ENCODE measurements at places on chromosomes 2 and 18.
A peak's percentile ranks its signal among the peaks of the same experiment; 100 is the strongest.

DNA sequence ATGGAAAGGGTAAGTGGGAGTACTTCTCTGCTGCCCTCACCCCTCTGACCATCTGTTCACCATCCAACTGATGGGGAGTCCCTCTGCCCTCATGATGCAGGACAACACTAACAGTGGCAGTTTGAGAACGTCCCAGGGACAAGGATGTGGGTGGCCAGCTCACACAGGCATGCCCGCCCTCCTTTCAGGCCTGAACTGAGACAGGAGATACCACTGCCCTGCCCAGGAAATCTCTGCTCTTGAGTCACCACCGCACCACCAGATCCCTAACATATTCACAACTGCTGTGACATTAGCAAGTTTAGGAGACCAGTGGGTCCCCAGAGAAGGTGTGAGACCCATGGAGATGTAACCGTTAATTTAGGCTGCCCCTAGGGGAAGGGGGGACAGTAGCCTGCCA is 66.2 kb downstream of the TRAPPC8 start:
- DNase-seq, result no peak

- no peak for DNase-seq
These were observed 41.2 kb downstream of the COMMD1 start for GRCh38 chr2:61946666-61947065.

- no peak for DNase-seq
These were observed 28.2 kb upstream of the ATG16L1 start for GRCh38 chr2:233223059-233223894.

DNA sequence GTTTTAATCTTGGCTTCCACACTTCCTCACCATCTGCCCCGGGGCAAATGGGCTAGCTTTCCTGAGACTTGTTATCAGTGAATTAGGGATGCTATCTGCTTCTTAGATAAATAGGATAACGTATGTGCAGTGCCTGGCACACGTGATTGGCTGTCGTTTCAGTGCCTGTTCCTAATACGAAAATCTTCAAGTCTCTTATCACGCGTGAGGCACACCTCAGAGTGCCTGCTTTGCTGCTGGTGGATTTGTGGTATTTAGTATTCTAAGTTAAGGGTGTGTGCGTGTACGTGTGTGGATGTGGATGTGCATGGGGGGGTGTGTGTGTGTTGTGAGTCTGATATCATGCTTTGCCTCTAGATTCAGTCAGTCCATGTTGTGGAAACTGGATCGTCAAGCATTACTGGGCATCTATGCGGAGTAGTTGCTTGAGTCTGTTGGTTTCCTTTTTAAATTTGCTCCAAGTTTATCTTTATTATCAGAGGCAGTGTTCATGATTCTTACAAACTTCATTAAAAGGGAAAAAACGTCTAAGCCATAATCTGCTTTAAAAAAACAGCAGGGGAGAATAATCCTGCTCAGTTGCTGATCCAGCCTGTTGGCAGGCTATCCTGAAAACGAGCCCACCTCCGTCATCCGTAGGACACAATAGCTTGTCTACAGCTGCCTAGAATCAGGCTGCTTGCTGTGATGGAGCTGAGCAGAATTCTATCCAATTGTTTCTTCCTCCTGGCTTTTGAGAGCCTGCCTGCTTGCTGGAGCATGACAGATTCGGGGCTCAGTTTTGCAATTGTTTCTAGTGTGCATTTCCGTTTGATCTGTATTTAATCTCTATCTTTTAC is 6.6 kb downstream of the SH3RF3 start:
- no peak for DNase-seq

- no peak for DNase-seq
These were observed 127.9 kb upstream of the SH3BP4 start for GRCh38 chr2:234823877-234824376.

- no peak for DNase-seq
These were observed 1367.2 kb upstream of the CELF4 start for GRCh38 chr18:38932752-38933151.

DNA sequence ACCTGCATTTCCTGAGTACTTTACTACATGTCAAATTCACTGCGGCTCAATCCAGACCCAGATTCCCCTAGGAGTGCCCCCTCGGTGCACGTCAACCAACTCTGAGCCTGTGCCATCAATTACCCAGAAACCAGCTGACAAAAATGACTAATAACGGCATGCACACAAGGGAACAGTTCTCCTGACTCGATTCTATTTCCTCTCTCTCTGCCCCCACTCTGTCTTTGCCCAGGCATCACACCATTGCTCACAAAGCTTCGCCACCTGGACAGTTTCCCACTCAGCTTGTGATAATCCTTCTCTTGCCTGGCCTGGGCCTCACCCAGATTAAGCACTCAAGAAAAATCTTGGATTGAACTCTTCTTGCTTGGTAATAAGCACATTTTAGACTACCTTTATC is 115.3 kb upstream of the NDUFV2 start:
- no peak for DNase-seq

GRCh38 chr2:233928594-233929351 is 11.6 kb downstream of the TRPM8 start:
- no peak for DNase-seq

DNA sequence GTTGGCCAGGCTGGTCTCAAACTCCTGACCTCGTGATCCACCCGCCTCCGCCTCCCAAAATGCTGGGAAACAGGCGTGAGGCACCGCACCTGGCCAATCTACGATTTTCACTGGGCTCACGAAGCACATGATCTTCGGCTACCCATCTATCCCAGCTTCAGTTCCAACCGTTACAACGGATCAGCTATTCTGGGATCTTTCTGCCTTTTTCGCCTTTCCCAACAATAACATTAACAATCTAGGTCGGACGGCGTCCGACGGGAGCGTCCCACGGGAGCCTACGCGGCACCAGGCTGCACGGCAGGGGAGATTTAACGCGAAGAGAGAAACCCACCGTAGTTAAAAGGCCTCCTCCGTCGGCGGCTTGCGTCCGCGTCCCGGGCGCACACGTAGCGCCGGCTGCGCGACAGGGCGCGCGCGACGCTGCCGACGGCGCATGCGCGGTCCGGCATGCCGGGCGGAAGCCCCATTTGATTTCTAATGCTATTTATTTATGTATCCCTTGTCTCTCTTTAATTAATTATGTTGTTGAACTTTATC is at the start of gene MSL3B:
MSL3B (minus strand) TSS at position 394 of the 540 bp plus-strand sequence.
- peak; percentile 14 for DNase-seq

DNA sequence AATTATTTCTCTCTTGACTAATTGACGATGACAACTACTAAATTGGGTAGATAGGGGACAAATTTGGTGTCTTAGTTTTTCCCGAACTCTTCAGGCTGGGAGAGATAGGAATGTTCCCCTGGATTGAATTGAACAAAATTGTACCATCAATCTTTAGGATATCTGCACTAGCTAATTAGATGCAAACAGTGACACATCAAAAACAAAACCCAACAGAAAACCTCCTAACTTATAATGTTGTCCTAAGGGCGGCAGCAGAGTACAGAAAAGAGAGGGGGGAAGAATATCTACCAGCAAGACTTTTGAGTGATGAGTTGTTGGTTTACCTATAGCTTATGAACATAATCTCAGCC is 342.9 kb downstream of the INSIG2 start:
- no peak for DNase-seq

DNA sequence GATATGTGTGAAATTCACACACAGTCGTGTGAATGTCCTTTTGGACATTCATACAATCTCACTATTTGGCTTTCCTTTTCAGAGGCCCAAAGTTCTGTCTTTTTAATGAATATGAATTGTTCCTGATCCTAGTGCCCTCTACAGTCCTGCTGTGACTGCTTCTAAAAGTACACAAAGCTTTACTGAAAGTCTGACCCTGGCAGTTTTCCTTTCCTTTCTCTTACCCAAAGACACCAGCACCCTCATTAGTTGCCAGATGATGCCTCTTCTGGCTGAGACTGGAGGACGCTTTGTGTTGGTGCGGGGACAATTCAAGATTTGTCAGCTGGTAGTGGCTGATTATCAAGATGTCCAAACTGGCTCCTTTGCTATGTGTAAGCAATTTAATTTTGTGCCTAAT is 81.8 kb upstream of the CDCA7 start:
- no peak for DNase-seq

DNA sequence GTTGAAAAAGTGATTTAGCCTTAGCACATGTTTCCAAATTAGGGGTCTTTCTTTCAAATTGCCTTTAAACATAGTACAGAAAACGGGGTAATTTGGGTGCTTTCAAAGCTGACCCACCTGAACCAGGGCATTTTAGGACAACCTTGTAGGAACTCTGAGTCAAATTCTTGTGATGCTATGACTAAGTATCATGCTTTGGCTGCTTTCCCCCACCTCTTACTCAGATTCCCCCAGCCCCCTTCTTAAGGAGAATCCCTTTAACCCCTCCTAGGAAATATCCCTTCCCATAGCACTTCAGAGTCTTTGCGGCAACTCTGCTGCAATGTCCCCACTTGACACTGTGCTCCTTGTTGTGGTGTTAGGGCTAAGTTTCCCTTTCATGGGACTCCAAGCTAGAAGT is 18.6 kb upstream of the KLF7 start:
- no peak for DNase-seq

GRCh38 chr18:58359620-58360019 is 269.3 kb downstream of the ALPK2 start:
- DNase-seq, result no peak

DNA sequence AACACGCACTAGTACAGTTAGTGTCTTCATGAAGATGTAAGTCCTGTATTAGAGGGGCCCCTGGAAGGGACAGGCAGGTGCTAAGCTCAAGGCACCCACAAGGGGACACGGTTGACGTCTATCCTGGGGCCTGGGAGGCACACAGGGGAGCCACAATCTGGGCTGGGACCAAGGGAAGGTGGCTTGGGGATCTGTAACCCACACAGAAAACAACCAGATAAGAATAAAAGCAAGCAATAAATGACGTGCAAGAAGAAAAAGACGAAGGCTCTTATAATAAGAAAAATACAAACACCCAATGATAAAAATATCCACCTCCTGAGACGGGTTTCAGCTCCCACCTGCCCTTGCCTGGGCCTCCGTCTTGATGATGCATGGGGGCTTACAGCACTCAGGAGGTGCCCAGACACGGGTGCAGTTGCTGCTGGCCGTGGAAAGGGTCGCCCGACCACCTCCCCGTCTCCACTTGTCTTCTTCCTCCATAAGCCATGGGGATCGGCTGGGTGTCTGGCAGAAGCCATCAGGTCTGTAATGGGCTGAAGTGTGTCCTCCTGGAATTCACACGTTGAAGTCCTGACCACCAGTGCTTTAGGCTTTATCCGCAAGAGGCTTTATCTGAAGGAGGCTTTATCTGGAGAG is 73.9 kb downstream of the TWIST2 start:
- DNase-seq, result no peak

- DNase-seq, result no peak
These were observed at the start of gene TWIST2 for GRCh38 chr2:238847841-238848690. TWIST2 (plus strand) TSS chr2:238848085; CDS start chr2:238848216, 131 bp downstream.

DNA sequence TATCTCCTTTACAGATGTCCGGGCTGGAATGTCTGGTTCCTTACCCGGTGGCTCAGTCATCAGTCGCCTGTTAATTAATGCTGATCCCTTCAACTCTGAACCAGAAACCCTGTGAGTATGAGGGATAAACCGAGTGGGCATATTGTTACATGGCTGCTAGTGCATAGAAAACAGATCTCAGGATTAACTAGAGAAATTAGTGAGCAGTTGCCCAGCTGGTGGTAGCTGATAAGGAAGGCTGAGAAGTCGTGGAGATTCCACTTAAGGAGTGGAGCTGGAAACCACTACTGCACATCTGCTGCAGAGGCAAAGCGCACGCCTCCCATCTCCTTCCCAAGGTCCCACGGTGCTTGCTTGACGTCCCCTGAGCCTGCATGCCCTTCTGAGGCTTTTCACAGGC is 97.7 kb downstream of the DGKD start:
- no peak for DNase-seq

All from activated CD8-positive, alpha-beta memory T cell treated with anti-CD3 and anti-CD28 coated beads for 4 hours (primary cell).